ENCODE measurements at places on chromosomes 5 and 9. TPM values are rescaled to one million over a fixed set of nuclear protein-coding genes. Genes with fewer than 3 reads are reported as not detected.

DNA sequence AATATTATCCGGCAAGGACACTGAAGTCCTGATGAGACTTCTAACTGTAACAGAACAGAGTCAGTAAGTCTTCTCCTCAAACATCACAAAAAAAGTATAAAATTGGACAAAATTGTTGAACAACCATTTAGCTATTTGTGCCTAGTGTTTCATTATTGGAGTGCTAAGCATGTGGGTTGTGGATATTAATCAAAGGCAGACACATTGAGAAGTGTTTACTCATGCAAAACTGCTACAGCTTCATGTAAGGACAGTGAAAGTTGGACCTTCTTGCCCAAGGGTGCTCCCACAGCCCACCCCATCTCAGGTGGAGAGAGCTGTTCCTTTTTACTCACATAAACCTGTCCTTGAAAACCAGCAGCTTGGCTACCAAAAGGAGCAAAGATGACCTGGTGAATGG is 355.1 kb upstream of the DAB2 start:
- no peaks in the 10 kb centered on the region for H3K36me3 ChIP-seq
- H3K27me3 ChIP-seq, result no peaks in the 10 kb centered on the region
- peak; percentile 30 for DNase-seq
- H3K4me3 ChIP-seq, result no peak overlapping the region

- no peak overlapping the region for H3K4me3 ChIP-seq
- no peaks in the 10 kb centered on the region for H3K27me3 ChIP-seq
- DNase-seq, result no peak
- H3K27ac ChIP-seq, result no peak overlapping the region
These were observed 653.7 kb downstream of the MTRR start for GRCh38 chr5:8522646-8523045.

GRCh38 chr5:14545308-14545707 is 36.3 kb upstream of the OTULINL start:
- H3K4me3 ChIP-seq, result no peak overlapping the region
- no peak for DNase-seq
- H3K27me3 ChIP-seq, result peaks cover 66% of the 10 kb centered on the region
- no peaks in the 10 kb centered on the region for H3K4me1 ChIP-seq
- H3K36me3 ChIP-seq, result no peaks in the 10 kb centered on the region

GRCh38 chr9:38417003-38417945 is 7.0 kb downstream of the IGFBPL1 start:
- H3K36me3 ChIP-seq, result no peaks in the 10 kb centered on the region
- H3K27me3 ChIP-seq, result peaks cover 38% of the 10 kb centered on the region
- DNase-seq, result peak; percentile 29
- no peak overlapping the region for H3K27ac ChIP-seq

GRCh38 chr5:136086783-136087566 is 45.7 kb upstream of the SMAD5 start:
- H3K36me3 ChIP-seq, result no peaks in the 10 kb centered on the region
- no peak for DNase-seq
- no peak overlapping the region for H3K27ac ChIP-seq
- no peaks in the 10 kb centered on the region for H3K27me3 ChIP-seq

GRCh38 chr5:171838066-171838465 is 52.4 kb downstream of the SMIM23 start:
- no peak for DNase-seq
- H3K4me3 ChIP-seq, result no peak overlapping the region
- H3K27ac ChIP-seq, result no peak overlapping the region
- peaks cover 9% of the 10 kb centered on the region for H3K4me1 ChIP-seq
- no peaks in the 10 kb centered on the region for H3K36me3 ChIP-seq

The ADAMTS13 gene
- 0.86 TPM for polyA plus RNA-seq

The PLAC8L1 gene
- 0.56 TPM for polyA plus RNA-seq

The AK3 gene
- 80.4 TPM for polyA plus RNA-seq

The NME5 gene
- polyA plus RNA-seq, result not detected

The TRMT10B gene
- 6.0 TPM for polyA plus RNA-seq

Measured in GM23248 (cell line).